ENCODE measurements at places on chromosomes 3 and 15.

GRCh38 chr3:172288651-172289050 is 159.6 kb downstream of the GHSR start:
- no peak for DNase-seq

DNA sequence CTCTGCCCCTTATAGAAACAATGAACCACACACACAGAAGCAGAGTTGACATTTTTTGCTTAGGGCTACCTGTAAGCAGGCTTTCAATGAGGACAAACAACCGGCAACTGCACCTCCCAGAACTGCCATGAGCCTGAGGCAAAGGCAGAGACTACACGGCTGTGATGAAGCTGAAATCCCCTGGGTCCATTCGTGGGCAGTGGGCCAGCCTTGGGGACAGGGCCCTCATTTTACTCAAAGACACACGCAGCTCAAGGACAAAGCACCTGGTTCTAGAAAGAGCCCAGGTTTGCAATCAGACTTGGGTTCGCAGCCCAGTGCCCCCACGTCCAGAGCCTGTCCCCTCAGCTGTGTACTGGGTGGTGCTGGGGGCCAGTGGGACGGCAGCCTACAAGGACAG is 17.9 kb downstream of the FAM174B start:
- DNase-seq: no peak

GRCh38 chr15:51022206-51022605 is 72.5 kb downstream of the TNFAIP8L3 start:
- no peak for DNase-seq

GRCh38 chr15:31974154-31974794 is 56.0 kb upstream of the CHRNA7 start:
- no peak for DNase-seq

GRCh38 chr3:129068291-129068886 is 7.8 kb downstream of the GP9 start:
- DNase-seq: no peak

GRCh38 chr3:50628601-50629000 is 11.7 kb downstream of the MAPKAPK3 start:
- DNase-seq: no peak

GRCh38 chr15:62164014-62164395 is 1.1 kb downstream of the C2CD4B start:
- peak; percentile 74 for DNase-seq

GRCh38 chr15:32682977-32683630 is 34.7 kb upstream of the GREM1 start:
- no peak for DNase-seq

DNA sequence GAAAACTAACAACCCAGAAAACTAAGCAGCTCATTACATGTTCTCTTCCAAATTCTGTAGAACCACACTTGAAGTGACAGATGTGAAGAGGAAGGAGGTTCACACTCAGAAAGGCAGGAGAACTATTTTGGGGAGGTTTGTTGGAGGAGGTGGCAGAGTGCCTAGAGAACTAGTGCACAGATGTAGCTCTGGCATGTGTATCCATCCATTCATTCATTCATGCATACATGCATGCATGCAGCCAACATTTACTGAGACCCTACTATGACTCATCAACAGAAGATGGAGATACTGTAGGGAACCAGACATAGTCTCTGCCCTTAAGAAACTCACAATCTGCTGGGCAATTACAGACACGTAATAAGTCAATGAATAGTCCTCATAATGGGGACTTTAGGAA is 116.7 kb downstream of the ERC2 start:
- DNase-seq: no peak

GRCh38 chr3:14179114-14179465 is 473 bp downstream of the LSM3 start:
- DNase-seq: no peak

- DNase-seq: no peak
Observed at GRCh38 chr3:101179637-101180036, 140.7 kb downstream of the IMPG2 start.

GRCh38 chr15:89067751-89068150 is 20.5 kb upstream of the ABHD2 start:
- DNase-seq: no peak

GRCh38 chr3:140152851-140153639 is 218.1 kb downstream of the CLSTN2 start:
- peak; percentile 33 for DNase-seq

- DNase-seq: no peak
Observed at GRCh38 chr3:190983875-190984274, 121.4 kb upstream of the GMNC start.

- DNase-seq: no peak
Observed at GRCh38 chr15:92365084-92365483, 28.6 kb upstream of the ST8SIA2 start.

DNA sequence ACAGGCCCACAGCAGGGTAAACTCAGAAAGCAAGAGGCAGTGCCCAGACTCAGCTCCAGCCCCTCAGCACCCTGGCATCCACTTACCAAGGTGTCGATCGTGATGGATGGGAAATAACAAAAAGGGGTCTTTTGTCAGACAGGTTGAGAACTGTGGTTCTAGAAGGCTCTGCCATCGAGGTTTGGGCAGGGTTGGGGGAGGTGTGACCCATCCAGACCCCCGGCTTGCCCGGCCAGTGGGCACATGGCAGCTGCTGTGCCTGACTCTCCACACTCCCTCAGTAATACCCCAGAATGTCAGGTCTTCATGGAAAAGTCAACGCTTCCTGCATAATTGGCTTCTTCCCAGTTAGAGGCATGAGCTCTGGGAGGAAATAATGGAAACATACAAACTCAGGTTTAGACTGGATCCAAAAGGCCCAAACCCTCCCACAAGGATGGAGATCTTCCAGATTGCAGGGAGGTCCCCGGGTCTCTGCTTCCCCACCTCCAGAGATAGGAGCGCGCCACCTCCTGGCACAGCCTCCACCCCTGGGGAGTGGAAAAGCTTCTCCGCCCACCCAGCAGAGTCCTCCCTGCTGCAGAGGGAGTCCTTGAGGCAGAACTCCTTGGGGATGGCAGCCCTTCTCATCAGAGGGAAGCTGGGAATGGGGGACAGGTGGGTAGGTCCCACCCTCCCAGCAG is 149.8 kb upstream of the IQSEC1 start:
- no peak for DNase-seq

DNA sequence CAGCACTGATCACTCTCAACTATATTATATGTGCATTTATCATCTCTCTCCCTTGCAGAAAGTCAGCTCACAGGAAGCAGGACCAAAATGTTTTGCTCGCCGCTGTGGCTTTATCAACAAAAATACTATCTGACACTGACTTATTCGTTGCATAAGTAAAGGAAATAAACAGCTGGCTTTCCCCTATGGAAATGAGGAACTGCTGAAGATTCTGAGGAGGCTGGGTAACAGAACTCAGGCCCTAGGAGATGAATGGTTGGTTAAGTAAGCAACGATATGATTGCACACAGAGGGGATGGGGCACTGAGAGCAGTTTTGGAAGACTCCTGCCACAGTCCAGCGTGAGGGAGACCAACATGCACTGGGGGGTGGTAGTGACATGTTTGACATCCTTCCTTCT is 181.1 kb downstream of the STT3B start:
- DNase-seq: no peak

- no peak for DNase-seq
Observed at GRCh38 chr3:123464211-123464610, 15.3 kb upstream of the ADCY5 start.

DNA sequence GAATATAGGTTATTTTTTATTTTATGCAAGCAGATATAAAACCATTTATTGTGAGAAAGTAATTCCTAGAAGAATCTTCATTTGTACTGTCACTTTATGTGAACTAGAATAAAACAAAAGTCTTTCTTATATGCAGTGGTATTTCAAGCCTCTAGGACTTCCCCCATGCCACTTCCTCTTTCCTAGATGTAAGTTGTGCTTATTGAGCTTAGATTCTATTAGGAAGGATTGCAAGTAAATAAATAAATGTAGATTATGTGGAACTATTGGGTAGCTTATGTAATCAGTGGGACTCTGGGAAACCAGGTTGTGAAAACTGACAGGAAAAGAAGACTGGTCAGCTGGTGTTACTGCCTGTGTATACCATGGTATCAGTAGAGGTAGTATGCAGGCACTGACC is 169.7 kb downstream of the RSRC1 start:
- DNase-seq: no peak

DNA sequence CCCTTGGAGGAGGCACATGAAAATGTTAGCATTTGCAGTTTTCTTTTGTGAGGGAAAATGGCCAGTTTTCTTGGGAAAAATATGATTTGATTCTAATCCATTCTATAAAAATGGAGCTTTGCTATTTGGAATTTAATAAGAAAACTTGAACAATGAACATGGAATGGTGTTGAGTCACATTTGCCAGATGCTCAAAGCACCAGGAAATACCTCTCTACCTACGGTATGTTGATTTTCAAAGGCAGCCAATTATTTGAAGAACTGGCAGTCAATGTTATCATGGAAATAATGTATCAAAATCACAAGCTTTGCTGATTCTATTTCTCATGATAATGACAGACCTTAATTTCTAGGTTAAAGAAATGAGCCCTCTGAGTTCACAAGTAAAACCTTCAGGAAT is 14.9 kb downstream of the NME9 start:
- no peak for DNase-seq

- DNase-seq: no peak
Observed at GRCh38 chr3:135967867-135968266, 2.3 kb downstream of the PPP2R3A start.

- no peak for DNase-seq
Observed at GRCh38 chr3:17945799-17946399, 203.5 kb upstream of the TBC1D5 start.

DNA sequence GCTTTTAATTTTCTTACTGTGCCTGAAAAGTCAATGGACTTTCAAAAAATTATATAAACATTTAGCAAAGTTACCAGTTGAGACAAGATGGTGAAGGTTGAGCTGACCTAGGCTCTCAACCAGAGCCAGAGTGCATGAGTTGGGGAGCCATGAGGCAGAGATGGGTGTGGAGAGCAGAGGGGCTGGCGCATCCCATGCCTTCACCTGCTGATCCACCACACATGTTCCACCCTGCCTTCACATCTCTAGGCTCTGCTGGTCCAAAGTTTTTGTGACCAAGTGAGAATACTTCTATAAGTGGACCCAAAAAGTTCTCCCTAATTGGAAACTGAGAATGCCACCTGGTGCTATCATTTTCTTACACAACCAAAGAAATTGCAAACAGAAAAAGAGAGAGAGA is 47.3 kb downstream of the CCR3 start:
- DNase-seq: no peak

- no peak for DNase-seq
Observed at GRCh38 chr3:51604212-51604611, 65.7 kb downstream of the RAD54L2 start.

GRCh38 chr15:47787875-47788274 is 70.6 kb downstream of the SEMA6D start:
- DNase-seq: no peak

DNA sequence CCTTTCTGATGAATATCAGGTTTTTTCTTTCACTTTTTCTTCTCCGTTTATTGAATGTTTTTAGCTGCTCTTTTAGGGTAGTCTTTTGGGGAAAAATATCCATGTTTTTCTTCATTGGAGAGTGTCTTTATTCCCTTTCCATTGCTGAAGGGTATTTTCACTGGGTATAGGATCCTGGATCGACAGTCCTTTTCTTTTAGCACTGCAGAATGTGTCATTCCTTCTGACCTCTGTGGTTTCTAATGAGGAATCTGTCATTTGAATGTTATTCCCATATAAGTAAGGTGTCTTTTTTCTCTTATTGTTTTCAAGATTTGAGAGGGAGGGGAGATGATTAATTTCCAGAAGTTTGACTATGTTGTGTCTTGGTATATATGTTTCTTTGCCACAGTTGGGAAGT is 96.8 kb downstream of the BBX start:
- DNase-seq: no peak

DNA sequence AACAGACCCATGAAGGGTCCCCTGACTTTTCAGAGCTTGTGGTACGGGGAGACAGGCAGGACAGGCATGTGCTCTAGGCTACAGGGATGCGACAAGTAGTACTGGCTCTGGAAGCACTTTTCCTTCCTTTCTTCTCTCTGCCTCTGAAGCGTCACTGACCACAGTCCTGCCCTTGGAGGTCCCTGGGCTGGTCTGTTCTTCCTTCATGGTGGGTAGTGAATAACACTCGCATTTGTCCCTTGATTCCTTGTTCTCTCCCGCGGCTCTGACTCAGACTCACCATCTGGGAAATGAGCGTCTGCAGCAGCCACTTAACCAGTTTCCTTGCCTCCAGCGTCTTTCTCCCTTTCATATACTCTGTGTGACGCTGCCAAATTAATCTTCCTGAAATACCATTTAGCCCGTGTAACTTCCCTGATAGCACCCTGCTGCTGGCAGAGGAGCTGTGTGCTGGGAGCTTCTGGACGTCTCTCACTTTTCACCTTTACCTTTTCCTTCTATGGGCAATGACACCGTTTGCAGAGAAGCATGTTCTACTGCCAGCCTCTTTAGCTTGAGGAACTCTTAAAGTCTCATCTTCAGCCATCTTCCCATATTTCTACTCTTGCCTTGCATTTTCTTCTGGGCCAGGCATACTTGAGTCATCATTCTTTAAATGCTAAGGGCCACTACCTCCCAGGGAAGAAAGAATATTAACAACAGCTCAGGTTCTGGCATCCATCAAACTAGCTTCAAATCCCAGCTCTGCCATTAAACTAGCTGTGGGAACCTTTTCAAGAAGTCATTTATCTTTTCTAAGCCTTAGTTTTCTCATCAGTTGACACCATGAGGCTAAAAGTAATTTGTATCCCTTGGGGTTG is 33.6 kb downstream of the TMEM45A start:
- DNase-seq: no peak

- DNase-seq: no peak
Observed at GRCh38 chr3:45537616-45537969, 57.0 kb upstream of the LIMD1 start.

- no peak for DNase-seq
Observed at GRCh38 chr3:66036586-66037148, 2.1 kb downstream of the MAGI1 start.

DNA sequence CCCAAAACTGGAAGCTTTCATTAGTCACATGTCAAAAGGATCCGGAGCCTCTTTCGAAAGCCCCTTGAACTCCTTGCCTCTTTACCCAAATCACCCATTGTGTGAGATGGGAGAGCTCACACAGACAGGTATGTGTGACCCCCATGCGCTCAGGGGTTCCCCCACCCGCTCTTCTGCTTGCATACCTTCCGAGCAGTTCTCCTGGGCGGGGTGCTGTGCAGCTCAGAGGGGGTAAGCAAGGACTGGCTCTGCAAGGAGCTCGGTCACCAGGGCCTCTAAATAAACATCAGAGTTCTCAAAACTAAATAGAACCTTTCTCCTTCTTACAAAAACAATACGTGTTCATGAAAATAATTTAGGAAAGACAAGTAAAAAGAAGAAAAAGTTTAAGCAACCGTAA is 55.7 kb downstream of the PXYLP1 start:
- no peak for DNase-seq

GRCh38 chr3:39384665-39385000 is 1.5 kb downstream of the SLC25A38 start:
- DNase-seq: no peak

Data from H1 (cell line).